HAP-1 (cell line): ENCODE measurements at places on chromosomes 5 and 9.

- no peak for DNase-seq
These were observed 99.2 kb upstream of the BOD1 start for GRCh38 chr5:173715607-173716006.

- no peak for DNase-seq
These were observed 5.9 kb downstream of the CDKN2A start for GRCh38 chr9:21988056-21988990.

DNA sequence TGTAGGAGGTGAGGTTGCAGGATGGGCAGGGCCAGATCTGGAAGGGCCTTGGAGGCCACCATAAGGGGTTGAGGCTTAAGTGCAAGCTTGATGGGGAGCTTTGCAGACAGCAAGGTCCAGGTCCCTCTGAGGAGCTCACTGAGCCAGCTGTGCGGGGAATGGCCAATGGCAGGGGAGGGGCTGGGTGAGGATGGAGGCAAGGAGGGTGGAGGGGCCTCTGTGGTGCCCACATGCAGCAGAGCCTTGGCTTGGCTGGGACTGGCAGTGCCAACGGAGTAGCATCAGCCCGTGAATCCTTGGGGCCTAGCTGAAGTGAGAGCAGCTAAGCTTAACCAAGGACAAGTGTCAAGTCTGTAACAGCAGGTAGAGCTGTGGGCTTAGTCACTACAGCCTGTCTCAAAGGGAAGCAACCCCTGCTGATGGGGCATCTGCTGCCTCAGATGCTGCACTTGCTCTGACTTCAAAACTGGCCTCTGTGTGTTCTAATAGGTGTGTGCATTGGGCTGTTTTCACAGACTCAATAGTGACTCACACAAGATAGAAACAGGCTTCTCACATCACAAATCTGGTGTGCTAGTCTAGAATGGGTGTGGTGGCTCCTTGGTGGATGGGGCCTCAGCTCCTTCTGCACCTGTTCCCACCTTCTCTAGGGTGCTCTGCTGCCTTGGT lies 16.3 kb downstream of the GALNT12 start:
- no peak for DNase-seq

DNA sequence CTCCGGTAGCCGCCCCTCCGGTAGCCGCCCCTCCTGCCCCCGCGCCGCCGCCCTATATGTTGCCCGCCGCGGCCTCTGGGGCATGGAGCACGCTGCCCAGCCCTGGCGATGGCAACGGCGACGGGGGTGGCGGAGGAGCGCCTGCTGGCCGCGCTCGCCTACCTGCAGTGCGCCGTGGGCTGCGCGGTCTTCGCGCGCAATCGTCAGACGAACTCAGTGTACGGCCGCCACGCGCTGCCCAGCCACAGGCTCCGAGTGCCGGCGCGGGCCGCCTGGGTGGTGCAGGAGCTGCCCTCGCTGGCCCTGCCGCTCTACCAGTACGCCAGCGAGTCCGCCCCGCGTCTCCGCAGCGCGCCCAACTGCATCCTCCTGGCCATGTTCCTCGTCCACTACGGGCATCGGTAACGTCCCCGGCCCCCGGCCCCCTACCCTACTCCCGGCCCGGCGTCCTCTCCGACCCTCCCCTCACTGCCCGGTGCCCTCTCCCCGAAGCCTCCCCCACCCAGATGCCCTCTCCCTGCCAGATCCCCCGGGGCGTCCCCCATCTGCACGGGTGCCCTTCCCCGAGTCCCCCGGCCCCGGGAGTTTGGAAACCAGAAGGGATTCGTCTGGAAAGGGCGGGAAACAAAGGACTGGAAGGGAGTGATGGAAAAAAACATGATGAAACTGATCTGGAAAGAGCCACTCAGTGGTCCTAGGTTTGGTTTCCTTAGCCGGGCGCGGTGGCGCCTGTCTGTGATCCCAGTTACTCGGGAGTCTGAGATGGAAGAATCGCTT lies 417 bp downstream of the SRD5A1 start:
- DNase-seq = peak; percentile 45

DNA sequence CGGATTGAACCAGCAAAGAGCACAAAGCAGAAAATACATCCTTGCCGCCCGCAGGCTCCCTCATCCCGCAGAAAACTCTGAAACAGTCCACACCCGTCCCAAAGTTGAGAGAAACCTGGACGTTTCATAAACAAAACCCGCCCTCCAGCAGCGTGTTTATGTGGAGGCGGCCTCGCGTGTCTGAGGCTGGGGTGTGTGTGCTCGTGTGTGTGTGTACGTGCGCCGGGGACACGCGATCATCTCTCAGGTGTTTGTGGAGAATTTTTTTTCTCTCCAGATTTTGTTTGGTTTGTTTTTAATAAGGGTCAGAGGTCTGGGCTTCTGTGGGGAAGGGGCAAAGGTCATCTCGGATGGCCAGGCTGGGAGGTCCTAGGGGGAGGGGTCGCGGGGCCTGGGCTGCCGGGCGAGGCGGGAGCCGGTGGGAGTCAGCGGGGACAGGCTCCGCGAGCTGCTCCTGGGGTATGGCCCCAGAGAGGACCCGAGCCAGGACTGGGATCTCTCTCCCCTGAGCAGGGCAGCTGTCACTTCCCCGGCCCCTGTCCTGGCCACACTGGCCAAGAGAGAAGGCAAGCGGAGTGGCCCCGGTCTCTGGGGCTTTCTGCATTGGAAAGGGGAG lies 206.4 kb downstream of the C9orf50 start:
- no peak for DNase-seq

DNA sequence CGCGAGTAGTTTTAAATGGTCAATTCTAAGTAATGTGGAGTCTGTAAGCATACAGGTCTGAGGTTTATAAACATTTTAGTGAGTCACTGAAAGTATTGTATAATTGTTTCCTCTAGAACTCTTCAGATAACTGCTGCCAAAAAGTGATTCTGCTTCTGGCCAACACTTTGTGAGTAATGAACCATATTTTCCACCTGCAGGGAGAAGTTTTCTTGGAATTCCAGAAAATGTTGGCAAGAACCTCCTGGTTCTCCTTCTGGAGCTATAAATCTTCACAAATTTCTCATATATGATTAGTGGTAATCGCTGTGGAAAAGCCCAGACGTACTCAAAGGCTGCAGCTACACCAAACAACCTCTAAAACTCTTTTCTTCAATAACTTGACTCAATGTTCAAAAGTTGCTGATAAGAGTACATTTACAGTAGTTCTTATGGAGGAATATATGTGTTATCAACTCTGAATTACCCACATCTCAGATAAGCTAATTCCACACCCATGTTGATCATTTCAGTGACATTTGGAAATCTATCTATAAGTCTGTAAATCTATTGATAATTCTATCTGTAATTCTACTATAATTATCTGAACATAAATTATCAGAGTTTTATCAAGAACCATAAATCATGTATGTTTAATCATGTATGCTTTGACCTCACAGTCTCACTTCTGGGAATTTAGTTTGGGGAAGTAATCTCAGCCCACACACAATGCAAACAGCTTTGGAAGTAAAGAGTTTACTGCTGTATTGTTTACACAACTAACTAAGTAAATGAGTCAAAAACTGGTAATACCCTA lies 74.1 kb downstream of the FNBP1 start:
- DNase-seq = no peak

DNA sequence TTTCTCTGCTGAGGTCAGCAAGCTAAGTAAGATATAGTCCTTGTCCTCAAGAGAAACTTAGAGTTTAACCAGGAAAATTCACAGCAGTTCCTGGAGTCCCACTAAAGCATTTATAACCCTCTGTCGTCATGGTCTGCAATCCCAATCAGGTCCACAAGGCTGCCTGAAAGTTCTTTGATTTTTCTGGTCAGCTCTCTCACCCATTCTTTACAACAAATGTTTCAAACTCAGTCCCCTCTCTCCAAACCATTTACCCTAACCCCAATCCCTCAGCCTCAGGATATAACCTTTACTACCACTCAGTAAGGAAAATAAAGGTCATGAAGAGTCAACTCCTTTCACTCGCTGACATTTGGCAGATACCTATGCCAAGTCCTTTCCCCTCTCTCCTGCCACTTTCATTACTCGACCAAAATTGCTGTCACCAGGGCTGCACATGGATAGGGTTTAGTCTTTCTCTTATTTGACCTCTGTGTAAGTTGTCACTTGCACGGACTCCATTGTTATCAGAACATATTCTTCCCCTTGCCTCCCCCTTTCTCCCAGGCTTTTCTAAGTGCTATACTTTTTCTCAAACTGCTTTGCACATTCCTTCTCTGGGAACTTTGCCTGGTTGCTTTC lies 936.6 kb downstream of the NR2F1-AS1 start:
- no peak for DNase-seq

GRCh38 chr5:143759396-143760130 lies 52.4 kb upstream of the HMHB1 start:
- DNase-seq = no peak

GRCh38 chr9:68949271-68950000 lies 64.5 kb downstream of the PRKACG start:
- DNase-seq = no peak

DNA sequence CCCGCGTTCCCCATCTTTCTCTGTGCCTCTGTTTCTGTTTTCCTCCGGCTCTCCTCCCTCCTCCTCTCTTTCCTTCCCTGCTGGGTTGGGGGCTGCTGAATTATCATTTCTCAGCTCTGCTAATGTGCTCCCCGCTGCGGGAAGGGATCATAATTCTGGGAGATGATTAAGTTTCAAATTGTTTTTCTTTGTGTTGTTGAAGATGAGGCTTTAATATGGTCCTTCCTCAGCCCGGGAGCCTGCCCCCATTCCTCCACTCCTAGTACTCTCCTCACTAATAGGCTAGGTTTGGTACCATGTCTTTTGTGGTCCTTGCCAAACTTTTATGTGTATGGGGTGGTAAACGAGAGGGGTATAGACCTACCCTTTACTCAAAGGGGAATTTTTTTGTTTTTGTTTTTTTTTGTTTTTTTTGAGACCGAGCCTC lies 5.7 kb upstream of the PCDH1 start:
- DNase-seq = no peak

- no peak for DNase-seq
These were observed 214.8 kb downstream of the NR3C1 start for GRCh38 chr5:143188692-143189091.

- DNase-seq = no peak
These were observed 20.4 kb downstream of the TENT4A start for GRCh38 chr5:6733411-6734242.

DNA sequence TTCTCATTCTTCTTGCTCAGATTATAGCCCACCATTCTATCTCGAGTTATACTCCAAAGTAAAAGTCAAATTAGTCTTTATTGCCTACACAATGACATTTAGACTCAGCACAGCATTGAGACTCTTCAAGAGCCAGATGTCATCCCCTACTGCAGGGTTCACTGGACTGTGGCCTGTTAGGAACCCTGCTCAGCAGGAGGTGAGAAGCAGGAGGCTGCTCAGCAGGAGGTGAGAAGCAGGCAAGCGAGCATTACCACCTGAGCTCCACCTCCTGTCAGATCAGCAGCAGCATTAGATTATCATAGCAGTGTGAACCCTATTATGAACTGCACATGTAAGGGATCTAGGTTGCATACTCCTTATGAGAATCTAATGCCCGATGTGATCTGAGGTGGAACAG lies 12.7 kb upstream of the LIFR start:
- no peak for DNase-seq

- DNase-seq = no peak
These were observed 558.0 kb downstream of the EBF1 start for GRCh38 chr5:158541536-158542297.

DNA sequence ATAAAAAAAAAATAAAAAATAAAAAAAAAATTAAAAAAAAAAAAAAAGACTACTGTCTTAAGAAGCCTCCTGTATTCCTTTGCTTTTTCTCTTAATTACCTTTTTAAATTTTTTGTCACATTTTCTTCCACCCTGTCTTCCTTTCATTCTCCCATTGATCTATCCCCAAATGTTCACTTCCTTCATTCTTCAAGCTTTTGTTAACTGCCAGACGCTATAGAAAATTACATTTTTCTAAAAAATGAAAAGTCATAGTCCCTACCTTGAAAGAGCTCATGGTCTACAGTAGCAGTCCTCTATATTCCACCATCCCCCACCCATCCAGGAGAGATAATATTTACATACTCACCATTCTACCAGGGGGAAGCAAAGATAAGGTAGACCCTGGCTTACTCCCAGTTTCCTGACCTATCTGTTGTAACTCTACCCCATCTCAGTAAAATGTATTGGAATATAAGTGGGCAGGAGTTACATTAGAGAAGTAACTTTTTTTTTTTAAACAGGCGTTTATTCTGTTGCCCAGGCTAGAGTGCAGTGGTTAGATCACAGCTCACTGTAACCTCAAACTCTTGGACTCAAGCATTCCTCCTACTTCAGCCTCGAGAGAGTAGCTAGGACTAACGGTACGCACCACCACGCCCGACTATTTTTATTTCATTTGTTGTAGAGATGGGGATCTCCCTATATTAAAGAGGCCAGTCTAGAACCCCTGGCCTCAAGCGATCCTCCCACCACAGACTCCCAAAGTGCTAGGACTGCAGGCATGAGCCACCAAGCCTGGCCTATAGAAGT lies 3.8 kb upstream of the PRKAA1 start:
- no peak for DNase-seq

- no peak for DNase-seq
These were observed 789.3 kb downstream of the SEMA5A start for GRCh38 chr5:8756498-8757084.

GRCh38 chr9:77945798-77946197 lies 85.8 kb downstream of the GNAQ start:
- no peak for DNase-seq

- no peak for DNase-seq
These were observed 126.3 kb downstream of the ARHGAP26 start for GRCh38 chr5:142896325-142897007.

- no peak for DNase-seq
These were observed 20.2 kb downstream of the OTULIN start for GRCh38 chr5:14684757-14685156.

- no peak for DNase-seq
These were observed 184.0 kb downstream of the ACTL7B start for GRCh38 chr9:108671794-108672193.

GRCh38 chr9:107158321-107158720 lies 124.8 kb upstream of the RAD23B start:
- DNase-seq = peak; percentile 42

GRCh38 chr9:132238026-132238972 lies 76.4 kb downstream of the NTNG2 start:
- no peak for DNase-seq

GRCh38 chr9:70170151-70170790 lies 88.5 kb upstream of the SMC5 start:
- no peak for DNase-seq
